T-helper 17 cell (primary cell): ENCODE measurements at places on chromosomes 5 and 9.
A peak's percentile ranks its signal among the peaks of the same experiment; 100 is the strongest.

GRCh38 chr9:112861155-112861554 is 29.5 kb downstream of the SLC46A2 start:
- no peak for DNase-seq

- no peak for DNase-seq
Observed at GRCh38 chr5:119059740-119060255, 11.1 kb upstream of the DMXL1 start.

DNA sequence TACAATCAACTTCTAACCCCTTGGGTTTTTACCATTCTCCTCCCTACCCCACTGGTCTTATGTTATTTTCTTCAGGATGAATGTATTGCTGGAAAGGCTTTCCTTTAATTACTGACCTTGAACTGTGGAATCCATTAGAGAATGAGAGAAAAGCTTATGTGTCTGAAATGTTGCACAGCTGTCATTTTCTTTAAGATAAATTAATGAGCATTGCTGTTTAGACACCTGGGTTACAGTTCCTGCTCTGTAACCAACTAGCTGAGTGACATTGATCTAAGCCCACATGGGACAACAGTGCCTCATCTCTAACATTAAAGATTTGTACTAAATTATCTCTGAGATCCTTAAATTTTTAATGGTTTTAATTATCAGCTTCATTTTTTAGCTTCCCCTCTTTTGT is 507.0 kb downstream of the TAF11L14 start:
- DNase-seq: no peak

DNA sequence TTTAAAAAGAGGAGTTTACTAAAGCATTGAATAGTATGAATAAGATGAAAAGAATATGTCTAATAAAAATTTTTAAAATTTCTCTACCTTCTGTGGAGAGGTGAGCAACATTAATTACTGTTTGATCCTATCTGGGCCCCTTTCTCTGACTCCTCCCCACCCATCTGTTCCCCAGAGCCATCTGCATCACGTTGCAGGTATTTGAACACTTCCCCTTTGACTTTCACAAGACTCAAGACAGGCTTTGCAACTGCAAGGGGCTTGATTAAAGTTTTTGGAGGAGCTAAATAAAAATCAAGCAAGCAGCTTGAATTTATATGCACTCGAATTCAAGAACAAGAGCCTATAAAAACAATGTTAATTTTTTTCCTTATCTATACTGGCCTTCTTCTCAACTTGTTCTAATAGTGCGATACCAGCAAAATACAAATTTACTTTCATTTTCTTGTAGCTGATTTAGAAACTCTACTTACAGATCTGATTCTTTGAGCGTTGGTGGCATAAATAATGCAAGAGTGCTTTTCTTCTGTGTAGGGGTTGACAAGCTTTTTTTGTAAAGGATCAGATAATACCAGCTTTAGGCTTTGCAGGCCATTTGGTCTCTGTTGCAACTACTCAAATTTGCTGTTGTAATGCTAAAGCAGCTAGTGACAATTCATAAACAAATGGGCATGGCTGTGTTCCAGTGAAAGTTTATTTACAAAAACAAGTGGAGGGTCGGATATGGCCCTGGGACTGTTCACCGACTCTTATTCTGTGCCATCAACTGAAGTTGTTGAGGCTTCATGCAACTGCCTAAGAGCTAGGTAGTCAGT is 21.2 kb downstream of the TXNDC8 start:
- DNase-seq: no peak

GRCh38 chr9:77647267-77648233 is 572 bp downstream of the GNA14 start:
- DNase-seq: no peak

DNA sequence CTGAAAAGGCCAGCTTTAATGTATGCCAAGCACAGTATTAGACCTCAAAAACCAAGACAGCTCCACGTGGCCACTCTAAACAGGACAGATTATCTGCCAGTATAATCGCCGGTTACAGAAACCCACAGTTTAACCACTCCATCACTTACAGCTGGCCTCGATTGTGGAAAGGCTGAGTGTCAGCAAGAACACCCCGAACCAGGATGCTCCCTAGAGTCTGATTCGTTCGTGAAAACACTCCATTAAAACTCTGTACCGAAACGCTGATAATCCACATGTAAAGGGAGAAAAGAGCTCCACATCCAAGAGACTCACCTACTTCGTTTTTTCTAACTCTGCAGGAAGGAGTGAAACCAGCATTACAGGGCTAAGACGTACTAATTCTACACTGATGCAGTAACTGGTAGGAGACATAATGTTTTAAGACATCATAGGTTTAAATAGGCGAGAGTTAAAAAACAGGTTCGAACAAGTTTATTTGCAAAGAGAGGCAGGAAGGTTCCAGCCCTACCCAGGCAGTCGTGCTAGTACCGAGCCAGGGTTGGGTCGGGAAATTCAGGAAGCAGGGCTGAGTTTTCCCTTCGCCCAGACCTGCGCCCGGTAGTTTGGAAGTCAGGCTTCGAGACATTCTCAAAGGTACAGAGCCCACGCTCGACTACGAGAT is 949 bp downstream of the SERINC5 start:
- no peak for DNase-seq

DNA sequence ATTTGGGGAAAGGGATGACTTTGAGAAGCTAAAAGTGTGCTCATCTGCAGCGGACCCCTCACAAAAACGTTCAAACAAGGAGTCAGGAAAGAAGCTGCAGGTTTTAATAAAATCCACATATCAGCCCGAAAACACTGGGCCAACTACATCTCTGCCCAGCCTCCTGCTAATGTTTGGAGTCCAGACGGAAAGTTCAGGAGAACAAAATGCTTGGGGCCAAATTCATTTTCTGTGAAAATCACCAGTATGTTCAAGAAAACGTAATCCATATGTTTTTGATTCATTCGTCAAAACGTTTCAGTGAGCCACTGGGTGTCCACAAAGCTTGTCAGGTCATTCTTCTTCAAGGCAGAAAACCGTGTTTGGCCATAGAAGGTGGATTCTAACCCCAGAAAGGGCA is 87.5 kb upstream of the GAS1 start:
- no peak for DNase-seq

GRCh38 chr5:113293068-113293974 is 141.5 kb downstream of the TSSK1B start:
- no peak for DNase-seq

GRCh38 chr9:78133751-78134150 is 102.1 kb upstream of the CEP78 start:
- DNase-seq: no peak

- DNase-seq: no peak
Observed at GRCh38 chr9:129336130-129336528, 158.1 kb upstream of the IER5L start.

GRCh38 chr9:130987738-130988399 is 21.1 kb upstream of the LAMC3 start:
- no peak for DNase-seq

GRCh38 chr5:149694007-149694406 is 36.1 kb upstream of the PPARGC1B start:
- no peak for DNase-seq

GRCh38 chr5:38783011-38783561 is 62.7 kb upstream of the OSMR start:
- DNase-seq: no peak

GRCh38 chr9:100465274-100465673 is 7.7 kb upstream of the TMEFF1 start:
- DNase-seq: no peak

DNA sequence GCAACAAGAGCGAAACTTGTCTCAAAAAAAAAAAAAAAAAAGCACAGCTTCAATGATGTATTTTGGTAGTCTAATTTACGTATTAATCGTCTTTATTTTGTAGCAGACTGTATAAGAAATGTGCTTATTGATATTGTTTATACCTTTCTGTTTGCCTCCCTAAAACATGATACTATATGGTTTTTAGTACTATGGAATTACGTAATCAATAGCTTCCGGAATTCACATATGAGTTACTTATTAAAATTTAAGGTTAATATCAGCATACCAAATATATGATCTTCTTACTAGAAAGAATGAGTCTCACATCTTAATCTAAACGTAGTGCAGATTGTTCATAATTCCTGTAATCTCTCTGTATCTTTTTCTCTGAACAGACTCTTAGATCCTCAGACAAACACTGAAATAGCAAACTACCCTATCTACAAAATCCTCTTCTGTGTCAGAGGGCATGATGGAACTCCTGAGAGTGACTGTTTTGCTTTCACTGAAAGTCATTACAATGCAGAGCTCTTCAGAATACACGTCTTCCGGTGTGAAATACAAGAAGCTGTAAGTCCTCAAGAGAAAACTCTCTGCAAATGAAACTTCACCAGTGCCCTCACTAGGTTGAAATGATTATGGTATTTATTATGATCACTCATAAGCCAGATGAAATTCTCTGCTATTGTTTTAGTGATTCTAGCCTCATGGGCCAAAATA is 44.4 kb upstream of the GPR21 start:
- no peak for DNase-seq

GRCh38 chr9:124285903-124286291 is 28.1 kb downstream of the NEK6 start:
- DNase-seq: no peak

DNA sequence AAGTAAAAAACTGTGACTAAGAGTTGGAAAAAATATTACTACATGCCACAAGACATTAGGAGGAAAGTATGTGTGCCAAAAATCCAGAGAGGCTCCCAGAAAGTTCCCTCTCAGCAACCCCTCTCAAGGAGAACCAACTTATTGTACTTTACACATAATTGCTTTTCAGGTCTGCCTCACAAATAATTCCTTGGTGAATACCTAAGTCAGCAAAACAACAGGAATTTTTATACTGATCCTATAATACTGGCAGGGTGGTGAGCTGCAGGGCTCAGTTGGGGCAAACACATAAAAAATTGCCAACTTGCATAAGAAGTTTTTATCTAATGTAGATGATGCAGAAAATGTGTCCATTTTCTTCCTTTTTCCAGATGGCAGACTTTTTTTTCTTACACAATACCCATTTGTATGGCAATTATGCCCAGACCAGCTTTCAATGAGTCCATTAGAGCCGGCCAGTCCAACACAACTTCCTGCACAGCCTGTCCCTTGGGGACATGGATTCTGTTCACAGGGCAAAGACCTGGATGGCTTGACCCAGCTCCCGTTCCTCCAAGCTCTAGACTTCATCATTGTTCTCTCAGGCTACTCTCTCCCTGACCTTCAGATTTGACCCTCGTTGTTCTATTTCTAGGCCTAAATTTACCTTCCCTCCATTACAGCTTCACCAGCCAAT is 31.3 kb downstream of the MARCHF3 start:
- no peak for DNase-seq

GRCh38 chr9:137762414-137763061 is 115.0 kb upstream of the CACNA1B start:
- DNase-seq: no peak

DNA sequence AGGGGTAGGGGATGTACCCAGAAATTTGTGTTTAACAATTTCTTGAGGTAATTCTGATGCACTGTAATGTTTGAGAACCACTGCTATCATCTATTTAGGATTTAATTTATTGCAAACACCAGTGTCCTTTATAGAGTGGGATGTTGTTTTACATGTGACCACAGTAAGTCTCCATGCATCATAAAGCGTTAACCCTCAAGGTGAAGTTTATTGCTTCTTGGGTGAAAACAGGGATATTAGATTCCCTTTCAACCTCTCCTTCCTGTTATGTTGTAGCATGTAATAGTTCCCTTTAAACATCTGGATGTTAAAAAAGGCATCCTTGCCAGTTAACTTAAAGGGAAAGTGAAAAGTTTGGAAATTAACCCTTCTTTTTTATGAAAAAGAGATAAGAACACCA is 35.8 kb upstream of the ATG10 start:
- no peak for DNase-seq

DNA sequence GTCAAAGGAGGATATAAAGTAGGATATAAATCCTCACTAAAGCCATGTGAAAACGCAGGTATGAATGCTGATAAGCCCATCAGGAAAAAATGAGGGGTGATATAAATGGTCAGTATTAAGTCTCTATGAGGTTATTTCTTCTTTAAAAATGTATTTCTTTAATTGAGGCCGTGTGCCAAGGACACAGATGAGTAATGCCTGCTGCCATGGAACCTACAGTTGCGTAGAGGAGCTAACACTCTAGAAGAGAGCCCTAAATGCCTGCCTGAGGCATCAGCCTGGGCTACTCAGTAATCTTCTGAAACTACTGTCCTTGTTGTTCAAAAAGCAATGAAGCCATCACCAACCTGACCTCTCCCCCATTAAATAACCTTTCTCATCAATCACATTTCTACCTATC is 84.9 kb downstream of the KLHL3 start:
- DNase-seq: no peak

DNA sequence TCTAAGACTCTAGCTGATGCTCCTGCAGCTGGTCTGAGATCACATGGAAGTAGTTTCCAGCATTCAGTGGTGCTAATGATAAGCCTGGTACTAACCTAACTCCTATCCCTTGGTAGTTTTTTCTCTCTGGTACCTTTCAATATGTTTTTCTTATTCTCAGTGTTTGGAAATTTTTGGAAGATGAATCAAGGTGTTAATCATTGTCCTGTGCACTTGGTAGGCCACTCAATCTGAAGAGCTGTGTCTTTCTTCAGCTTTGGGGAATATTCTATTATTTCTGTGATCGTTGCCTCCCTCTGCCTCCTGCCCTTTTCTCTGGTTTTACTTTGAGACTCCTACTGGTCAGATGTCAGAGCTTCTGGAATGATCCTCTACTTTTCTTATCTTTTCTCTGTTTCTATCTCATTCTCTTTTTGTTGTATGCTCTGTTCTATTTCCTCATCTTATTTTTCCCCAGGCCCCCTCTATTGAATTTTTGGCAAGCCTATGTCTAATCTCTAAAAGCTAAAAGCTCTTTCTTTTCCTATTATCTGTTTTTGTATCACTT is 136.8 kb downstream of the APBA1 start:
- no peak for DNase-seq

GRCh38 chr5:102603670-102604069 is 104.9 kb upstream of the SLCO6A1 start:
- DNase-seq: no peak

DNA sequence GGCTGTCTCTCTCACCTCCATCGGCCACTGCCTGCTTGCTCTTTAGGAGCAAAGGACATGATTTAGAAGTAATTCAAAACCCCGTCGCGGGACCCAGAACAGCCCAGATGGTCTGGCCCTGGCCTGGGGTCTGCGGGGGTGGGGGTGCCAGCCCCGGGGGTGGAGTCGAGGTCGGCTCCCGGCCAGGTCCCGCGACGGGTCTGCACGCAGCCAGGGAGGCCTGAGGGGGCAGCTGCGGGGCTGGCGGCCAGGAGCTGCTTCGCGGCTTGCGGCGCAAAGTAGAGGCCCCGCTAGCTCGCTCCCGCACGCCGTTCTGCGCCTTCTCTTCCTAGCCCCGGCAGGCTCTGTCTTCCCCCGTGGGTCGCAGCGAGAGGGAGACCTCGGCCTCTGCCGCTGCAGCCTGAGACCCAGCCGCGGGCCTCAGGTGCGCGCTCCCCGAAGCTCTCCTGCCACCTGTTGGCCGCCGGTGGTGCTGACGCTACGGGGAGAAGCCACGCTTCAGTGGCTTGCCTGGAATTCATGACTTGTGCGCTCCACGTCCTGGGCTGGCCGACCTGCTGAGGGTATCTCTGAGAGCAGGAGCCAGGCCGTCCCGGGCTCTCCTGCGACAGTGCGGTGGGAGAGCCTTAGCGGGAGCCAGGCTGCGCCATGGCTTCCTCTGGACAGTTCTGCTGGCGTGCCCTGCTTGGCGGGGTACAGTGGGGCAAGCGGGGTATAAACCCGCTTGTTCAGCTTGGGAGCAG is 157.2 kb upstream of the PITX1 start:
- DNase-seq: peak; percentile 63
